Thoracic aorta (tissue), 2 donors: ENCODE measurements at places on chromosomes 6 and 20. TPM values are rescaled to one million over a fixed set of nuclear protein-coding genes. Genes with fewer than 3 reads are reported as not detected.

Gene LY6G6C
- total RNA-seq: not detected

Gene PGC
- not detected for total RNA-seq

Gene RIPOR3
- 8.4 TPM for total RNA-seq

Gene CDSN
- total RNA-seq: 0.28 TPM

Gene RAB44
- total RNA-seq: 0.27 TPM

DNA sequence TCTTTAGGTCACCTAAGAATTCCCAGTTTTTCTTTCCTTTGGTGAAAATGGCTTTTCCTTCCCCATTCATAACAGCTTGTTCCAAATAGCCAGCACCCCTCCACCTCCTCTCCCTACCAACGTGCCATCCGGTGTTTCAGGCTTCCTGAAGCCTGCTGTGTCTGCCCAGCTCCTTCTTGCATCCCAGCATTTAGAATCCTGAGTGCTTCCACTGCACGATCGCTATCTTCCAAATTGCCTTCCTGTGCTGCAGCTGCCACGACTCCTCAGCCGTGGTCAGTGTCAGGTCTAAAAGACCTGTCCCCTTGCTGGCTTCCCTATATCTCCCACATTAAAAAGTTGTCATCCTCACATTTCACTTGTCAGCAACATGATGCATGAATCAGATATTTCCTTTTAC, 550.3 kb upstream of the JARID2 start:
- no peaks in the 10 kb centered on the region for H3K36me3 ChIP-seq
- H3K27ac ChIP-seq: no peak overlapping the region
- no peak overlapping the region for H3K4me3 ChIP-seq

DNA sequence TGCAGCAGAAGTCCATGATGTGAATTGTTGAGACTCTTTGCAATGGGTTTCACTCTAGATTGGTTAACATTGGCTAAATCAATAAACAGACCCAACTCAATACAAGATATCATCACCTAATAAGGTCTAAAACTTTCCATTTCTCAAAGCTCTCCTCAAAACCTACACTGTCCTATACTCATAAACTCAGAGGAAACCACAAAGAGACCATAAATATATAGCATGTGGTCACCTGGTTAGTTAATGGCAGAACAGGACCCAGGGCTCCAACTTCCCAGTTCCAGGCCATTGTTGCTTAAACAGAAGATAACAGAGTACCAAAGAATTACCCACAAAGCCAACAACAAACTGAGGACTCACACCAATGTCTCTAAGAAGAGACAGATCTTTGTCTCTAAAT, 12.0 kb downstream of the RTN4IP1 start:
- H3K4me1 ChIP-seq: no peaks in the 10 kb centered on the region
- no peak overlapping the region for H3K27ac ChIP-seq
- H3K4me3 ChIP-seq: no peak overlapping the region

Gene SLC26A8
- not detected for total RNA-seq

DNA sequence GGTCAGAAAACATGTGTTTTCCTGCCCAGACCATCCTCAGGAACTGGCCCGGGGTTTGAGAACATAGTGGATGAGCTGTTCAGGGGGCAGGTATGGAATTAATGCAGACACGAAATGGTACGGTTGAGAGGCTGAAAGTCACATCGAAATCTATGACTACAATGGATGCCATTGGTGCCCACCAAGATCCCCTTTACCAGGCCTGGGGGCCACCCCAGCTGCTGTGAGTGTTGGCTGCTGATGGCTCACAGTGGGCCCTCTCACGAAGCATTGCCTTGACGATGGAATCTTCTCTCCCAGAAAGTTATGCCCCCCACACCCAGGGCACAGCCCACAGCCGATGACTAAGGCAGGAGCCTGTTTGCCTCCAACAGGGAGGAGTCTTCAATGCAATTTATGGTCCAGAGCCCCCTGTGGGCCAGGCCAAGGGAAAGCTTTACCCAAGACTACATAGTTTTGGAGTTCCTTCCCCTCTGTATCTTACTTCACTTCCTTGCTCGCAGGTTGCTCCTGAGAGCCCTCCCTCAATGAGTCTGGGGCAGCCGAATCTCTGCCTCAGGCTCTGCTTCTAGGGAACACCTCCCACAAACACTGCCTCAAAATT, 92.6 kb downstream of the BFSP1 start:
- no peaks in the 10 kb centered on the region for H3K36me3 ChIP-seq
- no peak overlapping the region for H3K4me3 ChIP-seq
- H3K27ac ChIP-seq: no peak overlapping the region
- H3K27me3 ChIP-seq: no peaks in the 10 kb centered on the region
- no peaks in the 10 kb centered on the region for H3K4me1 ChIP-seq

Gene PYGB
- 256 TPM for total RNA-seq

DNA sequence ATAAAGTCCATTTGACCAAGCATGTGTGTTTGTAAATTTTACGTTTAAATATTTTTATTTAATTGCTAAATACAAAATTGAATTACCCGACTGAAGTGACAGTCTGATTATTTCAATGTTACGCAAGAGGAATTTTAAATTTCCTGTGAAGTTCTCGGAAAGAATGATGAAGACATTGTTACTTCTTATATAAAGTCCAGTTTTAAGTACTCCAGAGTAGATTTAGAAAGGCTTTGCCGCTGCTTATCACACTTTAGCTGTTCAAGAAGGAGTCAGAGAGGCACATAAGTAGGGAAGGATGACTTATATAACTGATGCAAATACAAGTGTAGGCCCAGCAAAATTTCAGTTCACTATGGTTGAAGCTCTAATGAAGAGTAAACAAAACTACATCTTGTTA, 265.1 kb upstream of the CITED2 start:
- no peak for DNase-seq
- H3K36me3 ChIP-seq: no peaks in the 10 kb centered on the region
- no peak overlapping the region for H3K4me3 ChIP-seq
- no peaks in the 10 kb centered on the region for H3K27me3 ChIP-seq
- no peaks in the 10 kb centered on the region for H3K4me1 ChIP-seq

GRCh38 chr6:53104916-53105315, 39.7 kb downstream of the FBXO9 start:
- DNase-seq: no peak
- H3K27ac ChIP-seq: no peak overlapping the region
- H3K27me3 ChIP-seq: no peaks in the 10 kb centered on the region

DNA sequence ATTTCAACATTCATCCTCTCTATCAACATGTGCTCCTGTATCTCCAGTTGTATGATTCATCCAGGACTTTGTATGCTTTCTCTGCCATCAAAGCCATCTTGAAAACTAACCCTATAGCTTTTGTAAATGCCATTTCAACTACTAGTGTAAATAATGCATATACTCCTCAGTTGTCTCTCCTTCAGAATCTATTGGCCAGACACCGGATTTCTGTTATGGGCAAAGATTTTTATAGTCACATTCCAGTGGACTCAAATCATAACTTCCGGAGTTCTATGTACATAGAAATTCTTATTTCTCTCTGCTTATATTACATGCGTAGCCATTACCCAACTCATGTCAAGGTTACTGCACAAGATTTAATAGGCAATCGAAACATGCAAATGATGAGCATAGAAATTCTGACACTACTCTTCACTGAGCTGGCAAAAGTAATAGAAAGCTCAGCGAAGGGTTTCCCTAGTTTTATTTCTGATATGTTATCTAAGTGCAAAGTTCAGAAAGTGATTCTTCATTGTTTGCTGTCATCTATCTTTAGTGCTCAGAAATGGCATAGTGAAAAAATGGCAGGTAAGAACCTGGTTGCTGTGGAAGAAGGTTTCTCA, 54.8 kb downstream of the PGM3 start:
- H3K27ac ChIP-seq: no peak overlapping the region
- H3K4me1 ChIP-seq: no peaks in the 10 kb centered on the region
- no peaks in the 10 kb centered on the region for H3K27me3 ChIP-seq
- H3K4me3 ChIP-seq: no peak overlapping the region

DNA sequence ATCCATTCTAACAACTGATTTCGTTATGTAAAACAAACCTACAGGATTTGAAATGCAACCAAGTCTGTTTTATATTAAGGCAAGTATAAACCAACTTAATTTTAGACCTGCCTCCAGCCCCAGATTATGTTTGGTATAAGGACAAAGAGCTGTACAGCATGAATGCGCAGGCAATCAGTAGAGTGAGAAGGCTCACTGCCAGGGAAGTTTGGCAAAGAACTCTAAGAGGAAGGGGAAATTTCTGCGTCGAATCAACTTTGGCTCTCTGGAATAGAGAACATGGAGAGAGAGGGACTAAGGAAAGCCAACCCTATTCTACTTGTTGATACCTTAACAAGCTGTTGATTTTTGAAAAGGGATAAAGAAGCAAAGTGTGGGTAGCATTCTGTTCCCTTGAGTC, 96.9 kb upstream of the FOXO3 start:
- no peaks in the 10 kb centered on the region for H3K27me3 ChIP-seq
- no peak for DNase-seq
- no peaks in the 10 kb centered on the region for H3K36me3 ChIP-seq
- peaks cover 18% of the 10 kb centered on the region for H3K4me1 ChIP-seq

Gene PLN
- total RNA-seq: 382 TPM

Gene HS3ST5
- total RNA-seq: not detected

DNA sequence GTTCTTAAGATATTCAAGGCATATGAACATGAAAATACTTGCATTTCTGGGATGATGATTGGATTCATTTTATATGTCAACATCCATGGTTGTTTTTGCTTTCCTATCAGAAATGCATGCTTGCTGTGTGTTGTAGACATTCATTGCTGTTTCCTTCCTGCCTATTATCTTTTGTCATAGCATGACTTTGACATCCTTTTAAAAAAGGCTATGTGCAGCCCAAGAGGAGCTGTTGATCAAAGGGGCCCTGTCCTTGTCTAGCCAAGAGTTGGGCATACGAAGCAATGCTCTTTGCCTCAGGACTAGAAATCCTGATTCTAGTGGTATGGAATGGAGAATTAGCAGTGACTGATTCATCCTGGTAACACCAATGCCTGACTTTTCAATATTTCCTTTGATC, 143.1 kb downstream of the RNF144B start:
- DNase-seq: no peak
- no peak overlapping the region for H3K4me3 ChIP-seq
- no peaks in the 10 kb centered on the region for H3K4me1 ChIP-seq
- no peaks in the 10 kb centered on the region for H3K27me3 ChIP-seq
- no peak overlapping the region for H3K27ac ChIP-seq

DNA sequence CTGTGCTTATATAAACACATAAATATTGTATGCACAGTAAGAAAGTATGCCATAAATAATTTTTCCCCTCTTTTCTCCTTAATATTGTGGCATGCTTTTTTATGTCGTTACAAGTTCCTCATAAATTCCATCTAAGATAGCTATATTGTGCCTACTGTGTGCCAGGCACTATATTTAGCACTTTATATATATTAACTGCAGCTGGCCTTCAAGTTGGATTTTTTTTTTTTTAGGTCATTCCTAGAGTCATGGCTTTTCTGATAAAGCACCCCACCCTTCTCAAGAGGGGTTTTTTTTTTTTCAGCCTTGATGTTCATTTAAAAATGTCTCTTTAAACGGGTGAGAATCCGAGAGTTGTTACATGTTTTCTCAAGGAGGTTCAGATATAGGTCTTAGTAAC, 42.8 kb upstream of the RNF8 start:
- no peaks in the 10 kb centered on the region for H3K27me3 ChIP-seq
- H3K36me3 ChIP-seq: peaks cover 26% of the 10 kb centered on the region
- H3K4me3 ChIP-seq: no peak overlapping the region
- peaks cover 19% of the 10 kb centered on the region for H3K4me1 ChIP-seq
- H3K27ac ChIP-seq: no peak overlapping the region
